ENCODE measurements at places on chromosomes 3 and 15. TPM values are rescaled to one million over a fixed set of nuclear protein-coding genes. Genes with fewer than 3 reads are reported as not detected.

DNA sequence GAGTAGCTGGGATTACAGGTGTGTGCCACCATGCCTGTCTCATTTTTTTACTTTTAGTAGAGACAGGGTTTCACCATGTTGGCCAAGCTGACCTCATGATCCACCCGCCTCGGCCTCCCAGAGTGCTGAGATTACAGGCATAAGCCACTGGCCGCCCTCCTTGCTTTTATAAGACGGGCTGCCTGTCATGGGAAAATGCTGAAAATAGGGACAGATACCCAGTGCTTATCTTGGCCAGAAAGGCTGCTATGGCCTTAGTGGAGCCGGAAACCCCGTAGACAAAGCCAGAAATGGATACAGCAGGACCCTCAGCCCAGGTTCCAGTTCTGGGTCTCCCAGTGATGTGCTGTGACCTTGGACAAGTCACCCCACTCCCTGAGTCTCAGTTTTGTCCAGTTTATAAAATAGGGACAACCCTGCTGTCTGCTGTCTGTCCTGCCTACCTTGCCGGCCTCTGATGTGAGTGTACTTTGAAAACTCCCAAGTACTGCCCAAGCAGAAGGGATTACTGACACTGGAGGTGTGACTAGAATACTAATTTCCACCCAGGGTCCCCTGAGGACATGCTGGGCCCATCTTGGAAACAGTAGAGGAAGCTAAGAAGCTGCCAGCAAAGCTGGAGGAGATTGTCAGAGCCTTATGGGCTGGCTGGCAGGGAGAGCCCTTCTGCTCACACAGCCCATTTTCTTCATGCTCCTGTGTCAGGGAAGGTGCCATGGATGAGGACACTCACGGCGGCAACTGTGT lies 59.6 kb downstream of the BDH1 start:
- peak; percentile 63 for DNase-seq

GRCh38 chr3:184800349-184800930 lies 11.5 kb upstream of the VPS8 start:
- DNase-seq, result peak; percentile 16

GRCh38 chr3:46948830-46949671 lies 27.5 kb downstream of the CCDC12 start:
- DNase-seq, result no peak

The ACTC1 gene
- 2.9 TPM for total RNA-seq

The RBP2 gene
- total RNA-seq, result not detected

The TM6SF1 gene
- 1.1 TPM for total RNA-seq

The GCNT3 gene
- 1.6 TPM for total RNA-seq

GRCh38 chr15:67781907-67782690 lies 43.2 kb upstream of the SKOR1 start:
- no peak for DNase-seq

The CDHR4 gene
- not detected for total RNA-seq

- no peak for DNase-seq
These were observed 28.1 kb downstream of the ABHD2 start for GRCh38 chr15:89116404-89116803.

The SPINK8 gene
- total RNA-seq, result not detected

DNA sequence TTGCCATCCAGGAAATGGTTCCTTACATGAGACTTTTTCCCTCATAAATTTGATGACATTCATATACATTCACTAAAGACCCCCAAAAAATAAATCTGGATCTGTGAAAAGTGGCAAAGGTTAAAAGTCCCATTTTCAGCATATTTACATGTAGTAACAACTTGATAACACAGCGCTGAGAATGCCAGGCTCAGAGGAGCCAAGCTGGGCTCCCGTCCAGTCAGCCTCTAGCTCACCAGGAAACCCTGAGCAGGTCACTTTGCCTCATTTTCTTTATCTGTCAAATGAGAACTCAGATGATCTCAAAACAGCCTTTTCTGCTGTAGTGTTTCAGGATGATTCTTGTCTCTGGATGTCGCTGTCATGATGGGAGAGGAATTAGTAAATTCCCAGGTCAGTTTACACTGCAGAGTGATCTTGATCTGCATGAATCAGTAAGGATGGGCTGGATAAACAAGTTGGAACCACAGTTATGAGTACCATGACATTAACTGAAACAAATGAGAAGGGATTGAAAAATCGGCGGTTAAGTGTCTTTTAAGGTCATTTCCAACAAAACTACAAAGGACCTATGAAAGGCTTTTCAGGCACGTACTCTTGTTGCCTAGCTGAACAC lies 82.8 kb downstream of the PPARG start:
- DNase-seq, result peak; percentile 90

The EXD1 gene
- total RNA-seq, result not detected

- DNase-seq, result peak; percentile 17
These were observed 352.1 kb upstream of the ALCAM start for GRCh38 chr3:105014631-105015030.

The OIP5 gene
- 61.9 TPM for total RNA-seq

DNA sequence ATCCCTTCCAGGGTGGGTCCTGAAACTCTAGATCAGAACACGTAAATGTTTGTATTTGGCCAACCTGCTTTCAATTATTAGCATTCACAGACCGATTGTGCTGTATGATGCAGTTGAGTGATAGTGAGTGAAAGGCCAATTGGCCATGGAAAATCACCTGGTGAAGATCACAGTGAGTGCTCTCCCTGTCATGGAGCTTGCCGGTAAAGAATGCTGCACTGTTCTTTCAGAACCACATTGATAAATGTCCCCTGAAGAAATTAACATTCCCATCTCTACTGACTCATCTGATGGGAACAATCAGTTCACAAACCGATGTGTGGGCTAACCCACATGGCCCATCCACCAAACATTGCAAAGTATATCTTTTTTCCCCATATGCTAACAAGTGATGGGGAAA lies 324.8 kb upstream of the TBL1XR1 start:
- DNase-seq, result no peak

The SUCNR1 gene
- total RNA-seq, result 1.6 TPM

GRCh38 chr15:26665957-26666791 lies 106.7 kb downstream of the GABRB3 start:
- DNase-seq, result no peak

GRCh38 chr3:45549961-45550360 lies 44.6 kb upstream of the LIMD1 start:
- peak; percentile 20 for DNase-seq

The ACKR4 gene
- total RNA-seq, result 0.20 TPM

The UROC1 gene
- not detected for total RNA-seq

DNA sequence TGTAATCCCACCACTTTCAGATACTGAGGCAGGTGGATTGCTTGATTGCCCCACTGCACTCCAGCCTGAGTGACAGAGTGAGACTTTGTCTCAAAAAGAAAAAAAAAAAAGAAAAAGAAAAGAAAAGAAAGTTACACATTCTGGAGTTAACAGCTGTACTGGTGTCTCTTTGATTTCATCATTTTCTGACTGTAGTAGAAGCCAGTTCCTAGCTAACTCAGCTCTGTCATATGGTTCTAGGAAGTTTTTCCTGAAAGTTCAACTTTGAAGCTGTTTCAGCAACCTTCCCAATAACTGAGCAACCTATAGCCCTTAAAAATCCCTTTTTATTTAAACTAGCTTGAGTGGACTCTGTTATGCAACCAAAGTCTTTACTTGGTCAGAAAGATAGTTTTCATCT lies 104.6 kb upstream of the STRIT1 start:
- no peak for DNase-seq

The PLSCR4 gene
- 20.4 TPM for total RNA-seq

DNA sequence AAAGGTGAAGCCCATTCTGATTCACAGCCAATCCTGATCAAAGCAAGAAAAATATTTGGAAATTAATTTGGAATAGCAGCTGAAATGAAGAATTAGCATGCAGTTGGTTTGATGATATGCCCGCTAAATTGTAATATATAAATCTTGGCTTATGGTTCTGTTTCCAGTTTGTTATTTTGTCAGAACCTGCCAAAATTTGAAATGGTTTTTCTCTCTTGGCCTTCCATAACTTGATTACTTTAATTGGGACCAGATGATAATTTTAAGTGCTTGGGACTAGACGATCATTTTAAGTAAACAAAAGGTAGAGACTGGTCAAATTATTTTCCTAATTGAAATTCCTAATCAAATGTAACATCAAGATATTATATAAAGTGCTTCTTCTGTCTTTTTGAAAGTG lies 842.4 kb downstream of the TBL1XR1 start:
- no peak for DNase-seq

- no peak for DNase-seq
These were observed 20.8 kb upstream of the ITGB5 start for GRCh38 chr3:124907957-124908356.

The MUC4 gene
- total RNA-seq, result 0.05 TPM

DNA sequence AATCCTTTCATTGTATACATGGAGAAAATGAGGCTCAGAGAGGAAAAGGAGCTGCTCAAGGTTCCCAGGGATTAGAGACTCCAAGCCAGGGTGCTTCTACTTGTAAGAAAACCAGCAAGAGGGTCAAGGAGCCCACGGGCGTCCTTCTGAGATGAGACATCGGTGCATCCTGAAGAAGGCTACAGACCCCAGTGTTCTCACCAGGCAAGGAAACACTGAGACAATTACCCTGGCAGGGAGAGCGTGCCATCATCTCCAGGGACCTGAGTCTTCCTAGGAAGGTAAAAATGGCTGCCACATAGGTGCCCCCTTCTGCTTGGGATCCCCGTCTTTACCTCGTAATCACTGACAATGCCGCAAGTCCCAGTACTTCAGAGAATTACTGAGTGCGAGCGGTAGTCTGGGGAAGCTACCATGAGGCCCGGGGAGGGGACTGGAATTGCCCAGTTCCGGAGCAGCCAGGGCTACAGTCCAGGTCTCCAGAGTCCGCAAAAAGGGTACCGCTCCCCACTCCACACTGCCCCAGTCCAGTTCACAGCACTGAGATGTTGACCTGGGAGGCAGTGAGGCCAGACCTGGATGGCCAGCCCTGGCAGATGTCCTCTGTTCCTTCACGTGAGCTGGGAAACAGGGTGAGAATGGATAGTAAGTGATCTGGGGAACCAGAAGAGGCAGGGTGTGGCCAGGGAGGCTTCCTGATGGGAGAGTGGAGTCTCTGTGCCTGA lies 164.7 kb upstream of the SMAD3 start:
- no peak for DNase-seq

The RARB gene
- 40.2 TPM for total RNA-seq

DNA sequence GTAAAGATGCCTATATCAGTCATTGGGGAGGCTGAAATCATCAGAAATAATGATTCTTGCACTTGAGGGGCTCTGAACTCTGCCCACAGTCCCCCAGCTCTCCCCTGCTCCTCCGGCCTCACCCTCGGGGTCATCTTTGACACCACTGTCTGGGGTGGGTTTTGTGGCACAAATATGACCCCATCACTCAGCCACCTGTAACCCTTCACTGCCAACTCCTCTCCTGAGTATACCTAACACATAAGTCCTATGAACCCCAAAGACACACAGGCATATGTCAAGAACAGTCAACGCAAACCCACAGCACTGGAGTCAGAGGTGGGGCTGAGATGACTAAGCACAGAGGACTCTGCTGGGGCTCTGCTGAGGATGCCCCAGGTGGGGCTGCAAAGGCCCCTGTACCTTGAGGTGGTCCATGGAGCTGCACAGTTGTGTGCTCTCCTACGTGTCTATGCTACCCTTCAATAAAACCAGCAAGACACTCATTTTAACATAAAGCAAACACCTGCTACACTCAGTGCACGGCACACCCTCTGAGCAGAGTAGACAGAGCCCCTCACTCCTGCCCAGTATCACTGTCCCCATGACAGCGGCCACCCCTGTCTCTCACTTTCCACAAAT lies 29.9 kb downstream of the SLC41A3 start:
- no peak for DNase-seq

GRCh38 chr15:40436116-40436891 lies 4.4 kb upstream of the BAHD1 start:
- no peak for DNase-seq

- DNase-seq, result no peak
These were observed 48.4 kb downstream of the ROPN1B start for GRCh38 chr3:126017362-126017761.

DNA sequence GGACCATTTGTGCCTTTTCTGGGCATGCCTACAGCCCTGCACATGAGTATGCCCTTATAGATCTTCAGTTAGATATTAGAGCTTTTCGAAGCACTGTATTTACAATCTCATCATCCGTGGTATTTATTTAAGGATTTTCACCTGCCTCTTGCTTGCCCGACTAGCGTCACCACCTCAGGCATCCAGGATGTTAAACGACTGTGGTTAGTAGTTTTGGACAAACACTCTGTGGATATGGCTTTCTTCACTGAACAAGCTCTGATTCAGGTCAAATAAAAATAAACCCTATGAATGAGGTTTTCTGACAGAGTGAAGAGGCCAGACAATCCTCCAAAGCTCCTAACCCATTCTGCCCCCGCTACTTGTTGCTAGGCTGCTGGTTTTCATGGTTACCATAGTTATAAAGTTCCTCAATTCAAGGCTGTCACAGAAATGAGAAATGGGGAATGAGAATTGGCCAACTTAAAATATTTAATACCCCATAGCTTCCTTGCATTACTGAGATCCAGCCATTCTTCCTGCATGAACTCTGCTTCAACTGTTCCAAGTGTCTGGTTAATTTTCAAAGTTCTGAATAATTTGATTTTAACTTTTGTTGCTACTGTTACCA lies 440.1 kb downstream of the GABRG3 start:
- no peak for DNase-seq

DNA sequence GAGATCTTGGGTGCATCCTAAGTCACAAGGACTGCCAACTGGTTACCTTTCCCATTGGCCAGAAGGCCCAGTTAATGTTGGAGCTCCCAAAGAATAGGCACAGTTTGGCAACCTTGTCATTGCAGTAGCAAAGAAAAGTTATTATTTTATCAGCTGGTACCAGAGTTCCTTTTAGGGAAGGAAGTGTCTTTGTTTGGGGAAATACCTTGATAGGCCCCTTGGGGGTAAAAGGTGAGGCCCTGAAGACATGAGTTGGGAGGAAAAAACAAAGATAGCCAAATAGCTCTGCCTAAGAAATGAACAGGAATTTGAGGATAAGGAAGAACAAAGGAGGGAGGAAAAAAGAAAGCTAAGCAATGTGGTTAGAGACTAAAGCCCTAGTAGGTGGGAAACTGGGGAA lies 85.8 kb downstream of the ANP32A start:
- DNase-seq, result no peak

DNA sequence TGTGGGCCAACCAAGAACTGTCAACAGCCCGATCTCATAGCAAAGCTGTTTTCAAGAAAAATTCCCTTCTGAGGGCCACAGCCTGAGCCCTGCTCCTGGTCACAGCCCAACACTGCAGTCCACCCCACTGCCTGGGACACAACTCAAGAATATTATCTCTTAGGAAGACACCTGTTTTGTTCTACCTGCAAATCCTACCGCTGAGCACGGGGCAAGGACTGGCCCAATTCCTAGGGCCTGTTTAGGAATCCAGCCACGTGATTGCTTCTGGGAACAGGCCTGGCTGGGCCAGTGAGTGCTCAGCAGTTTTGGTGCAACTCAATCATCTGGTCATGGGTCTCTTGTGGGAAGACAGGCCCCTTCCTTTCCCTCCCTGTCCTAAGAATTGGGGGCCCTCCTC lies 8.3 kb downstream of the ISLR2 start:
- no peak for DNase-seq

DNA sequence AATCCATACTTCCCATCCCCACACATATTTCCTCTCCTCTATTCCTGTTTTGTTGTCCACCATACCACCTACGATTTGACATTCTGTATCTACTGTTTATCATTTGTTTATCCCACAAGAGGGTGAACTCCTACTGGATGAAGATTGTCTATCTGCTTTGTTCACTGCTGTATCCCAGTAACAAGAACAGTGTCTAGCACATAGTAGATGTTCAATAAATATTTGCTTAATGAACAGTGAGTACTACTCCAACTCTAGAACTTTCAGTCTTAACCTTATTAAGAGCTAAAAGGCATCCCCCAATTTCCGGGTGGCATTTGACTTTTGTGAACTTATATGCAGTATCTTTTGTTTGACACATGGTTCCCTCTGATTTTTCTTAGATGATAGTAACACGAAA lies 1.3 kb downstream of the PYGO1 start:
- no peak for DNase-seq

The SUSD5 gene
- total RNA-seq, result 0.98 TPM

The FBXO40 gene
- total RNA-seq, result not detected
